ENCODE measurements at places on chromosomes 16 and 17.

DNA sequence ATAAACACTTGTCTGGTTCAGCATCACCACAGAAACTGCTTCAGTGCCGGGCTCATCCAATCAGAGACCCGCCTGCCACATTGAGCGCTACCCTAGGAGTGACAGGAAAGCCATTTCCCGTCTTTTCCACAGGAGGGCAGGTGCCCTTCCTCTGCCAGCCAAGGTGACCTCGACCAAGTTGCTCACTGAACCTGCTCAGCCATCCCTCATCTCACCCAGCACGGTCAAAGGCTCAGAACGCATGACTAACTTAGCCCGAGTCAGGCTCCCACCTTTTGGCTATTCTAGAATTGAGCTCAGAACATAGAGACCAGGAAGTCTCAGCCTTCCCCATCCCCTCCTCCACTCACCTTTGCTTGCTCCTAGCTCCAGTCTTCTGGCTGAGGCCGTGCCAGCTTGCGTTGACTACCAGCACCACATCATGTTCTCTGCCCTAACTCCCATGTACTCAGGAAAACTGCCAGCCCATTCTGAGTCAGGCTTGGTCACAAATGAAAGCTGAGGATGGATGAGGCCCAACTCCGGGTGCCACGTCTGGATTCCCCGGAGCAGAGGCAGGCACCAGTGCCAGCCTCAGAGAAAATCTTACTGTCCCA, 15.6 kb downstream of the MRPS23 start:
- DNase-seq, result no peak

DNA sequence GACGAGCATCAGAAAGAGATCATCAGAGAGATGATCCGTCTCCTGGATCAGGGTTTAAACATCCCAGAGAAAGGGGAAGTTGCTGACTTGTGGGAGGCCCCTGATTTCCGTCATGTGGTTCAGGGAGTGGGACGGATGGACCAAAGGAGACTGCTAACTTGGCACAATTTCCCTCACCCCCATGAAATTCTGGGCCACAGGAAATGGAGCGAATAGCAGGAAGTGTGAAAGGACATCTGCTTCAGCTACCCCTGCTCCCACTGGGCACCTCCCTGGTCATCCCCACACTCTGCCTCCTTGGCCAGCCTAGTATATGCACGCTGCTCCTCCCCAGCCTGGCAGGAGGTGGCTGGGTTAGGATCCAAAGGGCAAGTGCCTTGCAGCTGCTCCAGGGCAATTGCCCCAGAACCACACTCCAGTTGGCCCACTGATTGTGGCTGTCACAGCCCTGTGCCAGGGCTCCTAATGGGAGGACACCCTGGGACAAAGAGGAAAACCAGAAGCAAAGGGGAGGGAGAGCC, 1.3 kb downstream of the ARRB2 start:
- DNase-seq, result peak; percentile 58

DNA sequence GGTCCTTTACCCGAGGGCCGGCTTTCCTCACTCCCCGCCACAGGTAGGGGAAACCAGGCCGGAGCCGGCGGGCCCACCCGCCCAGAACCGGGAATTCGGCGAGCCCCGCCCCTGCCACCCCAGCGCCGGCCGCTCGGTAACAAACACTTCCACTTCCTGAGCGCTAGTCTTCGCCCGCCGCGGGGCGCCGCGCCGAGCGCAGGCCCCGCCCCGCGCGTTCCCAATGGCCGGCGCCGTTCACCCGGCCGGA, 224 bp upstream of the NHERF1 start:
- no peak for DNase-seq

- DNase-seq, result peak; percentile 30
These were observed 775.9 kb upstream of the GOT2 start for GRCh38 chr16:59510008-59510424.

- DNase-seq, result no peak
These were observed 19.9 kb upstream of the MRPS23 start for GRCh38 chr17:57869617-57870282.

GRCh38 chr16:84138824-84139627, 6.0 kb downstream of the HSDL1 start:
- DNase-seq, result peak; percentile 45

- no peak for DNase-seq
These were observed 53.2 kb upstream of the ADCY9 start for GRCh38 chr16:4169415-4169814.

- peak; percentile 30 for DNase-seq
These were observed 60.6 kb downstream of the SCNN1B start for GRCh38 chr16:23362460-23363317.

GRCh38 chr17:74812109-74813009, 36.2 kb upstream of the NAT9 start:
- DNase-seq, result peak; percentile 42

DNA sequence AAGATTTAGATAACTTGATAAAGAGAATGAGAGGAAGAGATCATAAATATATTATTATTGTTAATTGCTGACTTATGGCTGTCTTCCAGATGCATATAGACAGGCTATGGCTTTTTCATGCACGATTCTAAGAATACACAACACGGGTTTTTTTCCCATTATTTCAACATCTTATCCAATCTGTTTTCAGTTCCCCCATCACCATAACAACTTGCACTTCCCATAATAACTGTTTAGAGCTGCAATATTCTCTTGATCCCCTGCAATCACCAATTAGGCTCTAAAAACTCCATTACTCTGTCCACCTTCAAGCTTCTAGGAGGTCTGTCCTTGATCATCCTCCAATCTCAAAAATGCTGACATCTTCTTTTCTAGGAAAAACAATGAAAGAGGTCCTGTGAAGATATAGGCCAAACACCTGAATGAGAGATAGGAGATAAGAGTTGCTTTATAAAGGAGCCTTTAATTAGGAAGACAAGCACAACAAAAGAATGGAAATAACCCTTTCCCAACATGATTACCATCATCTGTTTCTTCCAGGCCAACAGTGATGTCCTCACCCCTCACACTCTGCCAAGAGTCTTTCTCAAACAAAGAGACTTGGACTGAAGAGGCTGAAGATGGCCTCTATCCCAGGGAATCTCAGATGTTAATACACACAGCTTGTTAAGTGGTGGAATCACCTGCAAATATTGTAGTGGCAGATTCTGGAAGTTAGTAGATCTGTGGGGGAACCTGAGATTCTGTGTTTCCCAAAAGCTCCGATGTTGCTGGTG, 32.2 kb upstream of the CCL2 start:
- no peak for DNase-seq

DNA sequence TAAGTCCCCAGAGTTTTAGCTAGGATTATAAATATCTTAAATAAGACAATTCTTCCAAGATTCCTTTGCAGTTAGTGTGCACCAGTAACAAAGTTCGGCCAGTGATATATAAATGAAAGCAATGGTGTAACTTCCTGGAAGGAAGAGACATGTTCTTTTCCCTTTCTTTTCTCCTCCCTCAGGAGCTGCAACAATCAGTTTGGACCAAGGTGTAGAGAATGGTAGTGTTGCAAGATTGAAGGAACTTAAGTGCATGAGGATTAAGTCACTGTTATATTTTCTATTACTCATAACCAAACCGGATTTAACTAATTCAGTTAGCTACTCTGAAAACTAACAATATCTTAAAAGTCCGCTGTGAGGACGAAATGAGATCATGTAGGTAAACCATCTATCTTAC, 68.9 kb upstream of the KCNJ16 start:
- DNase-seq, result no peak

DNA sequence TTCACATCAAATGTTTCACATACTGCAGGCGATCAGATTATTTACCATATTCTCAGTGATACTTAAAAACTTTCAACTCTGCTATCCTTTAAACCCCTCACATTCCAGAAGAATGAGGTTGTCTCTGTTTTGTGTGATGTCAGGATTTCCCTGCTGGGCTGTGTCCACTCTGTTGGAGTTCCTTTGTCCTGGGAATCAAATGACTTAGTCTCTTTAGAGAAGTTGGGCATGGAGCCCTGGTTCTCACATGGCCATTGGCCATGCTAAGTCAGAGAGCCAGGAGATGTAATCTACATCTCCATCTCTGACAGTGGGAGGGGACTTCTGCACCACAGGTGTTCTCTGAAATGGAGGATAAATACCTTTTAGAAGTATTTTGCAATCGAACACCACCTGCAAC, 205.1 kb upstream of the MAF start:
- no peak for DNase-seq

DNA sequence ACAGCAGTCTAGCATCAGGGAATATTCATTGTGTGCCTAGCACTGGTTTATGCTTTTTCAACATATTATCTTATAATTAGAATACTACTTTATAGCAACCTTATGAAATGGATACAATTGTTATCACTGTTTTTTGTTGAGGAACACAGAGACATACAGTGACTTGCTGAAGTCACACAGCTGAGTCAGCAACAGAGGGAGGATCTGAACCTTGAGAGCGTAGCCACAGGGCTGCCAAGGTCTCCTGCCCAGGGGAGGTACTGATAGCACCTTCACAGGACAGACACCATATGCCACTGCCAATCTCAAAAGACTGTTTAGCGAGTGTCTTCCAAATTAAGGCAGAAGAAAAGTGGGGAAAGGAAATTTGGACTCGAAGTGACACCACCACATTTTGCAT, 63.0 kb downstream of the GTF3C1 start:
- no peak for DNase-seq

- DNase-seq, result no peak
These were observed 56.0 kb downstream of the ABAT start for GRCh38 chr16:8730335-8730915.

GRCh38 chr16:11621920-11622651, 35.4 kb upstream of the LITAF start:
- peak; percentile 68 for DNase-seq

GRCh38 chr16:89971495-89972243, 23.1 kb downstream of the DEF8 start:
- DNase-seq, result no peak

- DNase-seq, result no peak
These were observed 83.8 kb downstream of the FOXL1 start for GRCh38 chr16:86662195-86662594.

DNA sequence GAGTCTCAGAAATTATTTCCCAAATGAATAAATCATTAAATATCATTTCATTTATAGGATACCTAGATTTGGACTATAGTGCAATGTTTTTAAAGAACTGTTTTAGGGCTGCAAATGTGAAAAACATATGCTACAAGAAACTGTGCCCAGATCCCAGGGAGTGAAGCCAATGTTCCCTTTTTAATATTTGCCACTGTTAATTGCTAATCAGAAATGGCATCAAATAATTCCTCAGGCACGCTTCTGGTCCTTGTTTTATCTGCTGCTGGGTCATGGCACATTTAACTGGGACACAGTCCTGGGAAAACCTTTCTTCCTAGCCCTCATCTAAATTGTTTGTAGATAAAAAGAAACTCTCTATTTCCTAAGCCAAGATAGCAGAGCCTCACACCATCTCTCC, 79.3 kb upstream of the CNTNAP4 start:
- DNase-seq, result no peak

DNA sequence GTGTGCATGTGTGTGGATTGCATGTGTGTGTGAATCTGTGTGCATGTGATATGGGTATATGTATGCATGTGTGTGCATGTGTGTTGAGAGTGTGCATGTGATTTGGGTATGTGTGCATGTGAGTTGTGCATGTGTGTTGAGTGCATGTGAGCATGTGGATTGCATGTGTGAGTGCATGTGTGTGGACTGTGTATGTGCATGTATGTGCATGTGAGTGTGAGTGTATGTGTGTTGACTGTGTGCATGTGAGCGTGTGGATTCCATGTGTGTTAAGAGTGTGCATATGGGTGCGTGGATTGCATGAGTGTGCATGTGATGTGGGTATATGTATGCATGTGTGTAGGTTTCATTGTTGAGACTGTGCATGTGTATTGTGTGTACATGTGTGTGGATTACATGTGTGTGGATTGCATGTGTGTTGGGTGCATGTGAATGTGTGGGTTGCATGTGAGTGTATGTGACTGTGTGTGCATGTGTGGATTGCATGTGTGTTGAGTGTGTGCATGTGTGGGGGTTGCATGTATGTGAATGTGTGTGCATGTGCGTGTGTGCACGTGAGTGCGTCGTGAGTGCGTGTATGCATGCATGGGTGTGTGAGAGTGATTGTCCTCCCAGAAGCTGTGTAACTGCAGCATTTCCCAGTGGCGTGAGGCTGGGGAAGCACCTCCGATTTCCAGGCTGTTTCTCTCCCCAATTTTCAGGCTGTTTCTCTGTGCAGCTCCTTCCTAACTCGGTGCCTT, 19.4 kb downstream of the C1QTNF1 start:
- DNase-seq, result no peak

- DNase-seq, result peak; percentile 70
These were observed 5.1 kb upstream of the GGT6 start for GRCh38 chr17:4565209-4566141.

DNA sequence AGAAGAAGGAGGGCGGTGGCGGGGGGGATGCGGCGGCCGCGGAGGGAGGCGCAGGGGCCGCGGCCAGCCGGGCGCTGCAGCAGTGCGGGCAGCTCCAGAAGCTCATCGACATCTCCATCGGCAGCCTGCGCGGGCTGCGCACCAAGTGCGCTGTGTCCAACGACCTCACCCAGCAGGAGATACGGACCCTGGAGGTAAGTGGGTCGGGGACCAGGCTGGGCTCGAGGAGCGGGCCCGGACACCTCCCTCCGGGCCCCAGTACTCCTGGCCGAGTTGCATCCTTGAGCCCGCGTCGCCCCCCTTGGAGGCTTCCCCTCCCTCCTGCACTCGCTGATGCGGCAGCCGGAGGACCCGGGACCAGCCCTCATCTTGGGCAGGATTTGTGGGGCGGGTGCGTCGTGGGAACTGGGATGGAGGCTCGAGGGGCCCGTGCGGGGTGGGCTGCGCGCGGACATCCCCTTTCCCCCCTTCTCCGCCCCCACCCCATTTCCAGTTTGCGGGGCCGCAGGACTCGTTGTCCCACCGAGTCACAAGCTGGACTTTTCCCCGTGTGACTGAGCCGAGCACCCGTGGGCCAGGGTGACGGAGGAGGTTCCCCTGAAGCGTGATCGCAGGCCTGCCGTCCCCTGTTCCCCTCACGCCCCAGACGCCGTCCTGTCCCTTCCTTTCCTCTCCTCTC, 572 bp downstream of the KSR1 start:
- peak; percentile 33 for DNase-seq

DNA sequence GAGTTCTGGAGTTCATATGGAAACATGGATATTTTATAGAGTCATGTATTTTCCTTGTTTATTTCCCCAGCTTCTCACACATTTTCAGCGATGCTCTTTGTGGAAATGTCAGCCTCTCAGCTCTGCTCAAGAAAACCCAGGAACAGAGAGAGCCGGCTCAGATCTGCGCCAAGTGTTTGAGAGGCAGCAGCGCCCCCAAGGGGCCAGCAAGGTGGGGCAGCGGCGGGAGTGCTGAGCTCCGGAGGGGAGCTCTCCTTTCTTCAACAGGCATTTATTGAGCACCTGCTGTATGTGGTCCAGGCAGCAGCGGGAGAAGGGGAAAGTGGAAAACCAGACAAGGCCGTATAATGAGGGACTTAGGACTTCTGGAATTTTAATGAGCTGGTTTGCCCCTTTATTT, 421.1 kb upstream of the C16orf82 start:
- peak; percentile 28 for DNase-seq
